ENCODE measurements at places on chromosomes 12 and 14. TPM values are rescaled to one million over a fixed set of nuclear protein-coding genes. Genes with fewer than 3 reads are reported as not detected.

The ZDHHC22 gene
- total RNA-seq = not detected

GRCh38 chr12:61311413-61311812 lies 948.8 kb upstream of the USP15 start:
- DNase-seq = no peak

DNA sequence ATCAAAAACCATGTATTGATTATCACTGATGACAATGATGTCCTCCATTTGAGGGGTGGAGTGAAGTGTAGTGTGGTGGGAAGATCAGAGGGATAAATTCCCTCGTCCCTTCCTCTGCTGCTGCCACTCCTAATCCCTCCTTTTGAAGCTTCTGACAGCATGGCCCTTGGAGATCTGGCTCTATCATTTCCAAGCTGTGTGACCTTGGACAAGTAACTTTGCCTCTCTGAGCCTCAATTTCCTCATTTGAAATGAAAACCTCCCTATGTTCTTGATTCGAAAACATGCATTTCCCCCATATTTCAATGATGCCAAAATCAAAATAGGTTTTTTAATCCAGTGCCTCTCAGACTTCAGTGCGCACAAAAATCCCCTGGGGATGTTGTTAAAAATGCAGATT lies 231.6 kb downstream of the RBM19 start:
- no peak for DNase-seq

DNA sequence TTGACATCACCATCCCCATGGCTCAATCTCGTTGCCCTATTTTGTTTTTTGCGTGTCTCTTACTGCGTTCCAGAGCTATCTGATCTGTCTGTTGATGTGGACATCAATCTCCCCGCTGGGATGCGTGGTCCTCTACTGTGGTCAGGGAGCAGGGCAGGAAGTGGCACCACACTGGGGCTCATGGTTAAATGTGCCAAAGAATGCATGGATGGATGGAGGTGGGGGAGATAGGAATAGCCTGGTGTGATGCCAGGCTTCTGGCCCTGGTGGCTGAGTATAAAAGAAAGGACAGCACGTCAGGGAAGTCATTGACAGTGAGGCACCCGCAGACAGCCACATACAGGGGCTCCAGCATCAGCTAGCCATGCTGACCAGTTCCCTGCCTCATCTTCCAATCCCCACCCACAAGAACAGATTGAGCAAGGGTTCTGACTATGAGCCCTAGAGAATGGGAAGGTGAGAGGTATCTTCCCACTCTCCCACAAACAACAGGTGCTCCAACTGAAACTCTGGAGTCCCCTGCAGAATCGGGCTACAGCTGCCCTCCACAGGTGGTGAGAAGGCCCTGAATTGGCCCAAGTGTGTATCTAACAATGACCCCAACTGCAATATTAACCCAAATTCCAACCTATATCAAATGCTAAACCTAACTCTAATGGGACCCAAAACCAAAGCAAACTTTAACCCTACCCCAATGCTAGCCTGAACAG lies 2.7 kb upstream of the BEGAIN start:
- no peak for DNase-seq

DNA sequence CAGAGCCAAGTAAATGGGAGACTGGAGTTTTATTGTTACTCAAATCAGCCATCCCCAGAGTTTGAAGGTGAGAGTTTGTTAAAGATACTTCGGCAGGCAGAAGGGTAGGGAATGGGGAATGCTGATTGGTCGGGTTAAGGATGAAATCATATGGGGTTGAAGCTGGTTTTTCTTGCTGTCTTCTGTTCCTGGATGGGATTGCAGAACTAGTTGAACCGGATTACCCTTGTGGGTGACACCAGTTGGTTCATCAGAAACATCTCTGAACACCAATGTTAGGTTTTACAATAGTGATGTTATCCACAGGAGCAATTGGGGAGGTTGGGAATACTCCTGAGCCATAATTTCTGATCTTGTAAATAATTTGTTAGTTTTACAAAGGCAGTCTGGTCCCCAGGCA lies 18.7 kb upstream of the SMCO2 start:
- DNase-seq = no peak

DNA sequence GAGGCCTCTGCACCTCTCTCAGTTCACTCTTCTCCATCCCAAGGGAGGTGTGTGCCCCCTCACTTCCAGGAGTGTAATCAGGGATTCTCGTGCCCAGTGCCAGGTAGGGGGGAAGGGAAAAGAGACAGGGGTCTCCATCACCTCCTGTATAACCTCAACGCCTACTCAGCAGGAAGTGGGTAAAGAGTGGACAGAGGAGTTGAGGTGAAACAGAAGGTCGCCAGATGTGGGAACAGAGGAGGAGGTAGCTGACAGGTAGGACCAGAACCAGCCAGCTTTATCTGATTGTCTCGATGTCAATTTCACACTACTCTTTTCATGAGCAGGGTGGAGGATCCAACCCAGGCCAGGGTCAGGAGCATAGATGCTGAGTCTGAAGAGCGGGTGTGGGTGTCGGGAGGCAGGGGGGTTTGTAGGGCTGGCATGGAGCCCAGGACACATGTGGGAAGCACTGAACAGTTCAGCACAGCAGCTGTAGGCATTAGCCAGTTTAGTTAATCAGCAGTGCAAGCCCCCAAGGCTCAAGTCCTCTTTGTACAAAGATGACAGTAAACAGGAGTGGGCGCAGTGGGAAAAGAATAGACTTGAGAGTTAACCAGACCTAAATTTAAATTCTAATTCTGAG lies 213.5 kb downstream of the PELI2 start:
- no peak for DNase-seq
